RWPE2 (cell line): ENCODE measurements at places on chromosomes 4 and X.

GRCh38 chr4:71587995-71588394 is 195.9 kb downstream of the GC start:
- DNase-seq: no peak

- DNase-seq: no peak
Measured at GRCh38 chr4:105191621-105192210, 45.0 kb downstream of the TET2 start.

DNA sequence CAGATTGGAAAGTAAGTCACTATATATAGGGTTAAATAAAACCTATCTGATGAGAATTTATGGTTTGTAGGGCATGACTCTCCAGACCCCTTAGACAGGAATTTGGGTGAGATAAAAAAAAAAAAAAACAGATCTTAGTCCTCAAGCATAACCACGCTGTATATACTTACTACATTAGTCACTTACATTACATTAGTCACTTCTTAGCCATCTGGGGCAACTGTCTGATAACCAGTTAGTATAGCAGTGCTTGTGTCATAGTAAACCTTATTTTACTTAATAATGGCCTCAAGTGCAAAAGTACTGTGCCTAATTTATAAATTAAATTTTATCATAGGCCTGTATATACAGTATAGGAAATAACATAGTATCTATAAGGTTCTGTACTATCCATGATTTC is 60.2 kb upstream of the RPS6KA6 start:
- DNase-seq: no peak

DNA sequence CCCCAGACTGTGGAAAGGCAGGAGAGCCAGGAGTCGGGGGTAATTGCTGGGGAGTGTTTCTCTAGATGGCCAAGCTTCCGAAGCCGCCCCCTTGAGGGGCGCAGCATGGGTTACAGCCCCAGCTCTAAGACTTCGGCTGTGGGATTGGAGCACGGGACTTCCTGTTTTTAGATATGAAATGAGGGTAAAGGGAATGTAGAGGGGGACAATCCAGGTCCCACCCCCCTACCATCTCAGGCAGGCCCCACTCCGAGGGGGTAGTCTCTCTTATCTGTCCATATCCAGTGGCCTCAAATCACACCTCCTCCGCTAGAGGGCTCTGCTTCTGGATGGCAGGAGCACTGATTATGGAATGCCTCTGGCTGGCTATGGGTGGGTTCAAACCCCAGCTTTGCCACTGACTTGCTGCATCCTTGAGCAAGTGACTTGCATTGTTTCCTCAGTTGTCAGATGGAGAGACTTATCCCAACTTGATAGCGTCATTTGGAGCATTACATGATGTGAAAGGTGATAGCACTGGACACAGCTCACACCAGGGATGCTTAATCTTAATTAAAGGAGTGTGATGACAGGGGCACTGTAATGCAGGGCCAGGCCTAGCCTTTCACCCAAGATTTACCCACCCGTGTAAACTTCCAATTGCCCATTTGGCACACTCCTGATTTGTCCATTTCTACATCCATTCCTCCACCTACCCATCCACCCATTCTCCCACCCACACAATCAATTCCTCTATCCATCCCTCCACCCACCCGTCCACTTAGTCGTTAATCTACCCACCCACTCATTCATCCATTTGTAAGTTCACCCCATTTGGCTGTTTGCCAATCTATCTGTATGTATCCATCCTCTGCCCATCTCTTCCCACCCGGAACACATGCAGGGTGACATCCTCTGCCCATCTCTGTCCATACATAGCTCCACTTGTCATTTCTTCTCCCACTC is 848 bp upstream of the KCND1 start:
- DNase-seq: no peak

DNA sequence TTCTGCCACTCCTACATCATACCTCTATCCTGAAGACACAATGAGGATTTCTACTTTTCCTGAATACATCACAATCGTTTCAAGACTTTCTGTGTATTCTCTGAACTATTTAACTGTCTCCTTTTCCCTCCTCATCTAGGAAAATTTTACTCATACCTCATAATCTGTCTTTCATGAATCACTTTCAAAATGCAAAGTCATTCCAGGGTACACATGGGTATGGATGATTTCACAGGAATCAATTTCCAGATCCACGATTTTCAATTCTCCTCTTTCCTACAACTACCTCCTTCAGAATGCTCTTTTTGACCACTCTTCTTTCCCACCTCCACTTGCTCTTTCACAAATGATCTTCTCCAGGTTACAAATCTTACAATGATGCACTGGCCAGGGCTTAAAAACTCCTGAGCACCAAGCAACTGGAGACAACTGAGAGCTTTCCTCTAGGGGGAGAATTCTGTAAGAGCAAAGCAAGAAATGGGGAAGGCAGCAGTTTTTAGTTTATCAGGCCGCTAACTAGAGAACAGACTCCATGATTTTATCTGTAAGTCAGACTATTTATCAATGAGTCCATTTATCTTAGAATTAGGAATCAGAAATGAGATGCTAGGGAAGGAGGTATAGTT is 116.4 kb downstream of the PPP3CA start:
- DNase-seq: no peak

DNA sequence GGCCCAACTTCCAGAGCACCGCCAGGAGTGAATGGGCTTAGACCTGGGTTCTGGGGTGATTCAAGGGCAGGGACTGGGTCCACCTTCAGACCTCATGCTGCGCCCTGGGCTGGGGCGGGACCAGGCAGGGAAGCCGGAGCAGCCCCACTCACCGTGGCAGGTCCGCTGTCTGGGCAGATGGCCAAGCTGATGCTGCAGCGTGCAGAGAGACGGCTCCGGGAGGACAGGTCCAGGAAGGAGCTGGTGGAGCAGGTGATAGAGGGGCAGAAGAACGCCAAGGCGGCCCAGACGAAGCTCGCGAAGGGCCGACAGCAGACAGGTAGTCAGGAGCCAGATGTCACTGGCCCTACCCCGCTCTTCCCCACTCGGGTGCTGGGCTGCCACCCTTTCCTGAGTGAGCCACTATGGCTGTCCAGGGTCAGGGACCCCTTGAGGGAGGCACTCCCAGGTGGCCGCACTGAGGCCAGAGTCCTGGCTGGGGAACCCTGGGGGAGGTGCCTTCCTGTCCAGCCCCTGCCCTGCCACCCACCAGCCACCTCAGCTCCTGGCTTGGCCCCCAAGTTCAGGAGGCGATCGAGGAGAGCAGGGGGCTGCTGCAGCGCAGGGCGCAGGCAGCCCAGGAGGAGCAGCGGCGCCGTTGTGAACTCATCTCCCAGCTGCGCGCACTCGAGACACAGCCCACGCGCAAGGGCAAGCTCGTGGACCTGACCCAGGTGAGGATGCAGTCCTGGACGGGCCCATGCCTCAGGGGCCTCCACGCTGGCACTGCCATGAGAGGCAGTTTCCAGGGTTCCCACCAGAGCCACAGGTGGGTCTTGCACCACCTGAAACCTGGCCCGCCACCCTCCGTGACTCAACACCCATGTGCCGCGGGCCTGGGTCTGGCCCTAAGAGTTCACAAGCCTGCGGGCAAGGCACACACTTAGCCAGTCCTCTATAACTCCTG is 10.1 kb upstream of the RNF4 start:
- no peak for DNase-seq

DNA sequence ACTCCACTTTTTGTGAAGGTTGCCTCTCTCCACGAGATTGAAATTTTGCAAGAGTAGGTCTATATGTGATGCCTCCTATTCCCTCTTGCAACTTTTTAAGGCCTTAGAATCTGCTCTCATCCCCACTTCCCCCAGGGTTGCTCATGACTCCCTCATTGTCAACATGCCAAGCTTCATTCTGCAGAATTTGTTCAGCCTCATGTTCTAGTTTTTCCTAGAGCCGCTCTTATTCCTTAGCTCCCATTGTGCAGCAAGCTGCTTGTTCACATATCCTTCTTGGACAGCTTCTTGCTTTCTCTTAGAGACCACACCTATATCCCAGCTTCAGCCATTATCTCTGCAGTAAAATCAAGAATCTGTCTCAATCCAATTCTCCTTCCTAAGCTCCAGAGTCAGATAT is 82.4 kb downstream of the CNGA2 start:
- no peak for DNase-seq

DNA sequence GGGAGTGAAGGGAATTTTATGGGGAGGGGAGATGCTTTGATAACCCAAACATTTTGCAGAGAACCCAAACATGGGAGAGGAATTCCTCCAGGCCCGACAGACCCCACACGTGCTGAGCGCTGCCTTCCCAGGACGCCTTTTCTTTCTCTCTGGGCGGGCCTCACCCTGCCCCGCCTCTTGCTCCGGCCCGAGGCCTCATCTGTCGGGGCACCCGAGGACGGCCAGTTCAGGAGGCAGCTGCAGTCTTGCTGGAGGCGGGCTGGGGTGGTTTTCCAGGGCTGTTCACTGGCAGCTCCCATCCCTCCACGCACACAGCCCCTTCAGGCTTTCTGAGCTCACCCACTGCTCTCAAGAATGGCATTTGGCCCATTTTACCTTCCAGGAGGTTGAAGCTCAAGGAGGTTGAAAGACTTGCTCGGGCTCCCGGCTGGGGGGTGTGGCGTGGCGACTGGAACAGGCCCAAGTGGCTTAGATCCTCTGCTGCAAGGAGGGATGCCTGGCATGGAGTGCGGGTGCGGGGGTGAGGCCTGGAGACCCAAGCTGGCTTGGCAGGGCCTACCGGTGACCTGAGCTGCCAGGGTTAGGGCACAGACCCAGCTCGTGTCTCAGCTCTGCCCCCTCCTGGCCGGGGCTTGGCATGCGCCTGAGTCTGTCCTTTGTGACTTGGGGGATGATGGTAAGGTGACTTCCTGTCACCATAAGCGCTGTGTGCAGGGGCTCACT is 99.2 kb downstream of the PSAPL1 start:
- DNase-seq: no peak

- no peak for DNase-seq
Measured at GRCh38 chr4:92307181-92307580, 3.4 kb downstream of the GRID2 start.
